ENCODE measurements at places on chromosomes 12 and 14.
A peak's percentile ranks its signal among the peaks of the same experiment; 100 is the strongest.

GRCh38 chr12:70553391-70553859 lies 83.8 kb downstream of the PTPRB start:
- DNase-seq: no peak

GRCh38 chr12:102510463-102510862 lies 30.1 kb upstream of the IGF1 start:
- no peak for DNase-seq

DNA sequence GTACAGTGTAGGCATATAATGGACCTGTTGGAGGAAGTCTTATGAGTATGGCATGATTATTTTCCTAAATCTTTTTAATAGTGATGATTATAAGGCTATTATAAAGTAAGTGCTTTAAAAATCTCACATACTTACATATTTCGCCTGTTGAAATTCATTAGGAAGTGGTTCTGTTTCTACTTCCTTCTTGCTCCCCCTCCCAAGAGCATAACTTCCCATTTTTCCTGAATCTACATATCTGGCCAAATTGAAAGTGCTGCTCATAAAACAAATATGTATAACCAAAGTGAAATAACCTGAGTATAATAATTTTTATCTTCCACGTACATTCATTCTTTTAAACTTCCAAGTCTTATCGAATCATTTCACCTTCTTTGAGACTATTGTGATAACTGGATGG lies 455.6 kb upstream of the SEL1L start:
- DNase-seq: no peak

- DNase-seq: peak; percentile 95
Measured at GRCh38 chr14:102594514-102595175, 2.2 kb downstream of the RCOR1 start.

DNA sequence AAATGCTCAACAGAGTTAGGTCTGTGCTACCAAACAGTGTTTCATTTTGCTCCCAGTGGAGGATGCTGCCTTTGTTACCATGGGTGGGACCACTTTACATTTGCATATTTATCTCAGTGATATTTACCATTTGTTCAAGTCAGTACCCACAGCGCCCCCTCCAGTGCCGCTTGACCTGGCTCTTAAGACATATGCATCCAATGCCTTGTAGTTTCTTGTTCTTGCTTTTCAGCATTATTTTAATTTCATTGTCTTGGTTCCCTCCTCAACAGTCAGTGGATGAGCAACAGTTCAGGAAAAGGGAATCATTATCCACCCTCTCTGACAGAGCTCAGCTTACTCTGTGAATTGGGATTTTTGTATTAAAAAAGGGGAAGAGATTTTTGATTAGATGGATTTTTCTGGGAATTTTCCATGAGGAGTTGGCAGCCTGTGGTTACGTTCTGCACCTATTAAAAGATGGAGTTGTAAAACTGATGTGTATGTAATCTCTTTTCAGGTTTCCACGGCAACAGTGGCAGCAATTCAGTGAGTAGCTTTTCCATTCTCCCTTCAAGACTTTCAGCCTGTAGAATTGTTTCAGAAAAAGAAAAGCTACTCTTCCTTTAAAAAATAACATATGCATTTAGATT lies 240.5 kb upstream of the DAAM1 start:
- no peak for DNase-seq

DNA sequence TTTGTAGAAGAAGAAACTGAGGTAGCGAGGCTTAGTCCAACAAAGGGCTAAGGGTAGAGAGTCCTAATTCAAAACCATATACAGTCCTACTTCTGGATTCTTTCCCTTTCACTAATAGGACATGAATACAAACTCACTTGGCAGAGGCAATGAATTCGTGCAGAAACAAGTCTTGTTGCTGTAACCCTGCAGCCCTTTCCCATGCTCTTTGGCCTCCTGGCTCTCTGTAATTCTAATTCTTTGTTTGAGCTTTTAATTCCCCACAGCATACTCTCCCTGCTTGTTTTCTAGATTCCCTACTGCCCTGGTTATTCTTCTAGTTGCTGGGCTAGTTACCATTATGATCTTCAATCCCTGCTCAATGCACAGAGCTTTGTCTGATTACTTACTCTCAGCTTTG lies 381.4 kb downstream of the ETNK1 start:
- DNase-seq: no peak
